ENCODE measurements at places on chromosomes 7 and 10. TPM values are rescaled to one million over a fixed set of nuclear protein-coding genes. Genes with fewer than 3 reads are reported as not detected.

DNA sequence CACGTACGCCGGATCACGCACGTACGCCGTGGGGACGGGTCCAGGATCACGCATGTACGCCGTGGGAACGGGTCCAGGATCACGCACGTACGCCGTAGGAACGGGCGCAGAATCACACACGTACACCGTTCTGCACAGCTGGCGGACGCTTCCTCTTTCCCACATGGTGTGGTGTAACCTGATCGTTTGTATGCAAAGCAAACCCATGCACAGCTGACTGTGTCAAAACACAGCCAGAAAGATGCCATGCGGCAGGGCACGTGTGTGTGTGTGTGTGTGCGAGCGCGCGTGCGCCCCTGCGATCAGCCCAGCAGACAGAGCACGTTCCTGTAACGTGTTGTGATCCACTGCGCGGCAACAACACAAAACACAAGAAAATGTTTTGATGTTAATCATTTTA lies 573.6 kb downstream of the DNAJB6 start:
- peaks cover 6% of the 10 kb centered on the region for H3K27me3 ChIP-seq
- H3K4me3 ChIP-seq = no peak overlapping the region
- DNase-seq = no peak

The RNLS gene
- total RNA-seq = 3.3 TPM

- H3K4me3 ChIP-seq = no peak overlapping the region
- H3K27ac ChIP-seq = no peak overlapping the region
- H3K27me3 ChIP-seq = peaks cover 71% of the 10 kb centered on the region
These were observed 7.8 kb downstream of the PTF1A start for GRCh38 chr10:23199768-23200511.

DNA sequence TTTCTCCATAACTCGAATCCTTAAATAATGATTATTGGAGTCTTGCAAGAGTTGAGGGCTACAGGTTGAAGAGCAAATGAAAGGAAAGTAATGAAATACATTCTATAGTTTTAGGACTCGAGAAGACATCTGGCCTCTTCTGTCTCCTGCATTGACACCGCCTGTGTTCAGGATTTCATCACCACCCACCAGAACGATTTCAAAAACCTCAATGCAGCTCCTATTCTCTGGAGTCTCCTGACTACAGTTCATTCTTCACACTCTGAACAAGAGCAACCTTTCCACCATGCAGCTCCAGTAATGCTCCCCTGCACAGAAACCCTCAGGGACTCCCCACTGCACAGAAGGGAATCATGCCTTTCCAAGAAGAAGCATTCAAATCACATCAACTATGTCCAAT lies 5.5 kb downstream of the IL15RA start:
- H3K4me3 ChIP-seq = no peak overlapping the region
- H3K27me3 ChIP-seq = no peaks in the 10 kb centered on the region
- no peak overlapping the region for H3K27ac ChIP-seq
- H3K36me3 ChIP-seq = no peaks in the 10 kb centered on the region
- no peak for DNase-seq

The PRSS37 gene
- total RNA-seq = not detected

The PILRA gene
- 3.7 TPM for total RNA-seq
